RPMI8226 (cell line): ENCODE measurements at places on chromosomes 16 and 17.

- no peak for DNase-seq
Observed at GRCh38 chr17:66535611-66536010, 233.2 kb downstream of the PRKCA start.

GRCh38 chr16:72927199-72928089 lies 120.5 kb downstream of the ZFHX3 start:
- no peak for DNase-seq

GRCh38 chr16:68093816-68094613 lies 8.8 kb downstream of the NFATC3 start:
- no peak for DNase-seq

- no peak for DNase-seq
Observed at GRCh38 chr17:4531988-4532736, 23.0 kb downstream of the MYBBP1A start.

DNA sequence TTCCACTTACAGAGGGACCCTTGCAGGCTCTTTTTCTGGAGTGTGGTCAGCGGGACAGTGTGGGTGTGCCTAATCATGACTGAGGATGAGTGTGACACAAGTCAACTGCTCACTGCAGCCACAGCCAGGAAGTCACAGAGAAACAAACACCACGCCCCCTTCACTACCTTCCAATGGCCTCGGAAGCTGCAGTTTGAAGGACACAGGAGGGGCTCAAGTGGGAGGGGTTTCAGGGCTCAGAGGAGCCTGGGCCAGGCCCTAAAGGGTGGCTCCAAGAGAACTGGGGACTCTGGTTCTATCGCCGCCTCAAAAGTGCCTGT lies 116.2 kb upstream of the SDK2 start:
- no peak for DNase-seq

DNA sequence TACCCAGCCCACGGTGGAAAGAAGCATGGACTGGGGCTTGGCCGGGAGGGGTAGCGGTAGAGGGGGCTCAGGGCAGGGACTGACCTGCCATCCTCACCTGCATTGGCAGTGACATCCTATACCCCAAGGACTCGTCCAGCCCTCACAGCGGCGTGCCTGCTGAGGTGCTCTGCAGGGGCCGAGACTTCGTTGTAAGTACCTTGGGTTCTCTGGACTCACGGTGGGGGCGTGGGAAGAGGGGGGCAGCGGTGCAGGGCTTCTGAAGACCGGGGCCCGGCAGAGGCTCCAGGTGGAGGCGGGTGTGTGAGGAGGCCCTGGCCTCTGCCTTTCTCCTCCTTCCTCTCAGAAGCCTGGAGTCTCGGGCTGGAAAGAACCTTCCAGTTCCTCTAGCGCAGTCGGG lies 25.5 kb downstream of the POLR3E start:
- DNase-seq = no peak

DNA sequence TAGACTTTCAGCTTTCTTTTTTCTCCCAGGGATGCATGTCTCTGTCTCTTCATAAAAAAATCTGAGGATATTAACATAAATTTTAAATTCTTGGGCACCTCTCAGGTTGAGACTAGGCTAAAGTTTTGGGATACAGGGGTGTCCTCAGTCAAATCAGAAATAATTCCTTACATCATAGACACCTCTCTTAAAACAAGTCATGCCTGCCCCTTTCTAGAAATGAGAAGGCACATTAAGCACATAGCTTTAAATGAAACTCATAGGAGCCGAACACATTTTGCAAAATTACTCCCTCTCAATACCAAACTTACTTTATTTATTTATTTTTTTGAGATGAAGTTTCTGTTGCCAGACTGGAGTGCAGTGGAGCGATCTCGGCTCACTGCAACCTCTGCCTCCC lies 67.3 kb upstream of the BCAR1 start:
- DNase-seq = no peak

GRCh38 chr17:70081885-70082284 lies 6.9 kb downstream of the KCNJ16 start:
- DNase-seq = no peak

DNA sequence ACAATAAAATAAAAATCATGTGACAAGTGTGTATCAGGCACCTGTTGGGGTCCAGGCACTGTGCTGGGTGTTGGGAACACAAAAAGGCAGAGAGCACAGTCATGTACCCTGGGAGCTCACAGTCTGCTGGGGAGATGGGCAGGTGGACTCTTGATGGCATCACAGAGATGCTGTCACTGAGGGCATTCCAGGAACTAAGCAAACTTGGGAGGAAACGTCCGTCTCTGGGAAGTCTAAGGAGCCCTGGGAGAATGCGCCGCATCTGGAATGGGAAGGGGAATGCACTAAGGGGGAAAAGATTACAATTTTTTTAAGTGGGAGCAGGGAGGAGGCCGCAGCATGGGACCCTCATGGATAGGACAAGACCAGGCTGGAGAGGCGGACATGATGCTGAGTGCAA lies 80.9 kb upstream of the ZNF423 start:
- DNase-seq = no peak

- no peak for DNase-seq
Observed at GRCh38 chr16:13621639-13622038, 298.3 kb upstream of the ERCC4 start.

- no peak for DNase-seq
Observed at GRCh38 chr16:87495578-87496446, 3.0 kb upstream of the ZCCHC14 start.

DNA sequence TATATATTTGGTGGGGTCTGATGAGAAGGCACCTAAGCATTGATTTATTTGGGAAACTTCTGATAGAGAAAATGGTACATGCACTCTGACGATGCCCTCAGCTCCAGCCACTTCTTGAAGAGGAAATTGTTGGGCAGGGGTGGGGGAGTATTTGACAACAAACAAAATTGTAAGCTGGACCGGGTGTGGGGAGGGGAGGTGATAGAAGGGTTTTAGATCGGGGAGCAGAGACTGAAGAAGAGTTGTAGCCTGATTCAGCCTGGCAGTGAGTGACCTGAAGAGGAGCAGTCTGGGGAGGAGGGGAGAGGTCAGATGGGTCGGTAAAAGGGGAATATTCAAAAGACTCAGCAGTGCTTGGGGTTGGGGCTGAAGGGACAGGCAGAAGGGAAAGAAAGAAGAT lies 2284.7 kb downstream of the TP53TG3F start:
- DNase-seq = no peak

DNA sequence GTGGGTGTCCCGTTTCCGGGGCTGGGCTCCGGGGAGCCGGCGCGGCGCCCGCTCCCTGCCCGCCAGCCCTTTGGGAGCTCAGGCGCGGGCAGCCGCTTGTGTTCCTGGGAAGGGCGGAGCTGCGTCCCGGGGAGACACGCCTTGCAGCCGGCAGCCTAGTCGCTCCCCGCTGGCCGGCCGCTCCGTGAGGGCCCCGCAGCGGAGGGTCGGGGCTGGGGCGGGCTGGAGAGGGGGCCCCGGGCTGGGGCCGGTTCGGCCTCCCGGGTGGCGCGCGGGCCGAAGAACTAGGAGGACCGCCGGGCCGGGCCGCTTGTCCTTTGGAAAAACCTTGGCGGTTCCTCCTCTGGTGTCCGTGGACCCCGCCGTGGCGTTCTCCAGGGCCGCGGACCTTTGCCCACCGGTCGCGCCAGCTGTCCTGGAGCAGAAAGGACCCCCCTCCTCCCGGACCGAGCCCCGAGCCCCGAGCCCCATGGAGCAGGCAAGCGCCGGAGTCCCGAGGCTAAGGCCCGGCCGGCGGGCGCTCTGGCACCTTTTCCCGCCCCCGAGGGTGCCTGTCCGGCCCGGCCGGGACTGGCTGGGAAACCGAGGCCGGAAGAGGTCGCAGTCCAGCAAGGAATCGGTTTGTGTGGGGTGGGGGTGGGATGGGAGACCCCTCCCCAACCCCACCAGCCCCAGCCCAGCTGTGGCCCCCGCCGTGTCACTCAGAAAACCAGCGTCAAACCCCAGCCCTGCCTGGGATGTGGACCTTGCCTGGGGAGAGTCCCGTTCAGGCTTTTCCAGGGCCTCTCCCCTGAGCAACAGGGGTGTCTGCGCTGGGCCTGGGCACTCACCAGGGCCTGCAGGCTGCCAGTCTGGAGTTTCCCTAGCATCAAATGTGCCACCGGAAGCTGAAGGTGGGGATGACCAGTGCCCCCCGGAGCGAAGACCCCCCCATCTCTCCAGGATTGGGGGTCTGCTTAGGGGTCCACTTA lies 6.8 kb upstream of the TBC1D3B start:
- no peak for DNase-seq

DNA sequence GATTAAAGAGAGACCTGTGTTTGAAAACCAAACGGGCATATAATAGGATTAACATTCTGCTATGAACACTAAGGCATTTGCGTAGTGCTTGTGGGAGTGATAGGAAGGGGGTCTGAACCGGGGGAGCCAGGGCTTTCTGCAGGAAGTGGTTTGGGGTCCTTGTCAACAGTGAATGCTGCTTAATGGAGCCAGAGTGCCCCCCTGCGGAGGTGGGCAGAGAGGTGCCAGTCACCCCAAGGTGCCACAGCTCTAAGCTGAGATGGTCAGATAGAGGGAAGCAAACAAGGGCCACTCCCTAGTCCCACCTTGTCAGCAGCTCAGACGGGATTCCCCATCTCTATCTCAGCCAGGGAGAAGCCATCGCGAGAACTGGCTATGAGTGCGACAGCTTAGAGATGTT lies 17.7 kb downstream of the NAA60 start:
- DNase-seq = no peak

DNA sequence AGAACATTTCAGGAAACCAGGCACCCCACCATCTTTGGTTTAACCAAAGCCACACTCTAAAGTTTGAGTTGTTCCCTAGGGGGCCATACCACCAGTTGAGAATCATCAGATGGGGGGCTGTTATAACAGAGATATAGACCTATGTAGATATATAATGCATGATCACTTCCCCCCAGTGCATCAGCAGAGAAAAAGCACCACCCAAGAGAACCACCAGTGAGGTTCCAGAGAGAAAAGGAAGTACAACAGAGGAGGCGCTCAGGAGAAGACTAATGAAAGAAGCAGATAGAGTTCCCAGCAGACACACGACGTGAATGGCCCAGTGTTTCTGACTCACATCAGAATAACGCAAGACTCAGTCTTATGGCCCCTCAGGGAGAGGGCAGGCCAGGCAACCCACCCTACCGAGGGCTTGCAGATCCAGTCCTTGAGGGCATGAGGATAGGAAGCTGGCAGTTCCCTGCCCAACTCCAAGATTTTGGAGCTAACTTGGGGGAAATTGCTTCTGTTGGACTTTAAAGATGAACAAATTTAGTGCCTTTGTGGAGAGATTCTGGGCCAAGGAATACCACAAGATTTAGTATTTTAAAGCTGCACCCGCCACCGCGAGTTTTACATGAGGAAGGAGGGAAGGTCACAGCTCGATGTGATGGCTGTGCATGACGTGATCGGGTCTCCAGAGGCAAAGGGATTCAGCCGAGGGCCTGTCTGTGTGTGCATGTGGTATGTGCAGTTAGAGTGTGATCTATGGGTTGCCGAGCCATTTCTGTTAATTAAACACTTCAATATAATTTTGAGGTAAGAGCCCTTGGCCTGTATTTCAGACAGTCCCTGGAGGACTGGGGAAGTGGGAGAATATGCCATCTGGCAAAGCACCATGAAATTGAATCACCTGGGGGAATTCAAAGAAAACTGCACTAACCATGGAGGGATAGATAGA lies 53.1 kb downstream of the AIPL1 start:
- DNase-seq = no peak

GRCh38 chr16:85078226-85078625 lies 34.0 kb downstream of the CIBAR2 start:
- no peak for DNase-seq

DNA sequence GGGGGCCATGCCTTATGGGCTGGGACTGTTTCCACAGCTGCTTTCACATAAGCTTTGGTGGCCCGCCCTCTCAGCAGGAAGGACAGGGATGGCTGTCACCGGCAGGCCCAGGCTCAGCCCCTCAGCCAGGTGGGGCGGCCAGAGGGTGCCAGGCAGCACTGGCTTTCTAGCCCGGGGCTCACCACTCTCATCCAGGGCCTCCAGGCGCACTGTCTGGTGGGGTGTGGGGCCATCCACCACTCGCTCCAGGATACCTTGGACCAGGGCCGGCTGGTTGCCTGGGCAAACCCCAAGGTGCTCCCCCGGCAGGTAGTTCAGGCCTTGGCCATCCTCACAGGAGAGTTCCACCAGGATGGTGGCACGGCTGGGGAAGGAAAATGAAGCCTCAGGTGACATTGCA lies 35.0 kb downstream of the NOS2 start:
- no peak for DNase-seq

DNA sequence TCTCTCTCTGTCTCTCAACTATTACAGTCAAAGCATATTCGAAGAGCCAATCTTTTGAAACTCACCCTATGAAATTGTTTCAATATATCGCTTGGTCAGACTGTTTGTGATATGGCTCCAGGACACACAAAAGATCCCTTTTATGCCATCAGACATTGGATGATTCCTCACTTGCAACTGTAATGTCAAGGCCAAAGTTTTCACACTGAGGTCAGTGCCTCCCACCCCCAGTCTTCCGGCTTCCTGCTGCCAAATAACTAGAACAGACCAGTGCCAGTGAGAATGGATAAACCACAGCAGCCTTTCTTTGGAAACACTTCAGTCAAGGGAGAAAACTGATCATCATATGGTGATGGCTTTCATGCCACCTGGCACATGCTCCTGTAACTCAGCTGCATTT lies 321.9 kb upstream of the ZFHX3 start:
- DNase-seq = no peak

DNA sequence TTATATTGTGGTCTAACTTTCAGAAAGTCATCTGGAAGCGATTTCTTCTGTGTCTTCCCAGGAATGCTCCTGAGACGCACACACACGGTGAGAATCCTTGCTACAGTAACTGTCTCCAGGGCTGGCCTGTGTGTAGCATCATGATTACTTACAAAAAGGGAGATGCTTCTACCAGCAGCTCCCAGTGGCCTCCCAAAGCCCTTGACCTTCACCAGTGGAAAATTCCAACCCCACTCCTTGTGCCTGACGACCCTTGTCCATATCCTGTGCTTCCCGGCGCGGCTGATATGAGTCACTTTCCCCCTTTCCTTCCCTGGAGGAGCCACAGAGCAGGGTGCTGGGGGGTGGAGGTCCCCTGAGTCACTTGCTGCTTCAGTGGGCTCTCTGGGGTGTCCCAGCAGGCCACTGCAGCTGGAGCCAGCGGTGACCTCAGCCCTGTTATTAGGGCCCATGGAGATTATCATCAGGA lies 22.1 kb upstream of the NAT9 start:
- no peak for DNase-seq

DNA sequence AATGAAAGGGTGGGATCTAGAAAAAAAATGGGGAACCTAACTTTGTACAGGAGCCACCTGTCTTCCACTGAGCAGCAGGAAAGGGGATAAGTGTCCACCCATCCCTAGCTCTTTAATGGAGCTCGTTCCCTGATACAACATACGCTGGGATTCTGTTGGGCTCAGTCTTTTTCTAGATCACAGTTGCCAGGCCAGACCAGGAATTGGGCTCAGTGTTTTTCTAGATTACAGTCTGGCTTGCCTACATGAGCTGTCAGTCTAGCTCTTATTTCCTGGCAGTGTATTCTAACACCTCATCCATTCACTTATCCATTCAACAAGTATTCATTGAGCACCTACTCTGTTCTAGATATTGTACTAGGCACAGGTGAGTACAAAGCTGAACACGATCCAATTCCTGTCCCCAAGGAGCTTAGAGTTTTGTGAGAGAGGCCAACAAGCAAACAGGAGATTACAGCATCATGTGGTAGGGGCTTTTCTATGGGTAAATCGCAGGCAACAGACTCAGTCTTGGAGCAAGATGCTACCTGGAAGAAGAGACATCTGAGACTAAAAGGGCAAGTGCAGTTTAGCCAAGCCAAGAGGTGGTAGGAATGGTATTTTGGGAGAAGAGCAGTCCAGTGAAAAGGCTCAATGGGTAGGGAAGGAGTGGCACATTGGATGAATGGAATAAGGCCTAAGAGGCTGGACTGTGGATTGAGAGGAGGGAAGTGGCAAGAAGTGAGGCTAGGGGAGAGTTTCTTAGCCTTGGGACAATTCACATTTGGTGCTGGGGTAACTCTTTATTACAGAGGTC lies 138.0 kb upstream of the HS3ST2 start:
- no peak for DNase-seq

GRCh38 chr17:77145612-77146245 lies 5.0 kb downstream of the SEC14L1 start:
- DNase-seq = peak; percentile 93
